T-helper 17 cell (primary cell): ENCODE measurements at places on chromosomes 12 and 14. TPM values are rescaled to one million over a fixed set of nuclear protein-coding genes. Genes with fewer than 3 reads are reported as not detected.

ATF7IP gene
- 153 TPM for total RNA-seq

A2ML1 gene
- total RNA-seq = not detected

MORN3 gene
- total RNA-seq = 8.5 TPM

GLT1D1 gene
- total RNA-seq = 0.10 TPM

GRCh38 chr14:105286759-105287144 is 14.0 kb downstream of the BRF1 start:
- DNase-seq = no peak

- no peak for DNase-seq
Measured at GRCh38 chr12:115172521-115172920, 488.5 kb upstream of the TBX3 start.

- DNase-seq = peak; percentile 33
Measured at GRCh38 chr14:91177073-91178034, 63.5 kb downstream of the DGLUCY start.
